Femur (tissue), 1 donor: ENCODE measurements at places on chromosomes 3 and 15.

- DNase-seq: peak; percentile 24
These were observed 525.1 kb upstream of the GOLIM4 start for GRCh38 chr3:168620854-168621253.

- no peak for DNase-seq
These were observed 4.9 kb downstream of the HIGD1A start for GRCh38 chr3:42799376-42799775.

GRCh38 chr15:78272776-78273175, 8.4 kb downstream of the DNAJA4 start:
- no peak for DNase-seq

DNA sequence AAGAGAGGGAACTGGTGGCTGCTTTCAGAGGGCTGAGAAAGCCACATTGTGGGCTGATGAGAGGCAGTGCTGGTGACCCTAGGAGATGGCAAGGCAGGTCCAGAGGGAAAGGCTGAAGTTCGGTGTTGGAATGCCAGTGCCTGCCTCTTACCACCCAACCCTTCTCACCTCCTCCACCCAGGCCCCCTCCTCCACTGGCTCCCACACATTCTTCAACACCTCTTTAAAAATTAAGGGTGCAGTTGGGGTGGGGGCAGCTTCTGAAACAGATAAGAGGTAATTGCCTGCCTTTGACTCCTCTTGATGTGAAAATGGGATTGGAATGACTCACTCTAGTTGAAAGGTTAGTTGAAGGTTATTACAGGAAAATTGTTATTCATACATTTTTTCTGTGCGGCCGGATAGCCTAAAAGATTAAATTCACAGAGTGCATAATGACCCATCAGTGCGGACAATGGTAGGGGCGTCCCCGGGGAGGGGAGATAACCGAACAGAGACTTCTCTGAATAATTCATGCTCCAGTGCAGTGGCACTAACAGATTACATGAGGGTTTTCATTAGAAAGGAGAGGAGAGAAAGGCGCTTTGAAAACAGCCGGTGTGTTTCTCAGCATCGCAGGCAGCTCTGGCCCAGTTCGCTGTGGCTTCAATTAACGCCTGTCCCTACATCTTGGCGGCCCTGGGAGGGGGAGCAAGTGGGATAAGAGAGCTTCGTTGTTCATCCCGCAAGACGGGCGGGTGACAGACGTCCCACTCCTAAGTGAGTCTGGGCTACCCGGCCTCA, 212.4 kb downstream of the TLE3 start:
- DNase-seq: no peak

GRCh38 chr3:126758026-126758425, 54.0 kb downstream of the CHCHD6 start:
- DNase-seq: no peak

DNA sequence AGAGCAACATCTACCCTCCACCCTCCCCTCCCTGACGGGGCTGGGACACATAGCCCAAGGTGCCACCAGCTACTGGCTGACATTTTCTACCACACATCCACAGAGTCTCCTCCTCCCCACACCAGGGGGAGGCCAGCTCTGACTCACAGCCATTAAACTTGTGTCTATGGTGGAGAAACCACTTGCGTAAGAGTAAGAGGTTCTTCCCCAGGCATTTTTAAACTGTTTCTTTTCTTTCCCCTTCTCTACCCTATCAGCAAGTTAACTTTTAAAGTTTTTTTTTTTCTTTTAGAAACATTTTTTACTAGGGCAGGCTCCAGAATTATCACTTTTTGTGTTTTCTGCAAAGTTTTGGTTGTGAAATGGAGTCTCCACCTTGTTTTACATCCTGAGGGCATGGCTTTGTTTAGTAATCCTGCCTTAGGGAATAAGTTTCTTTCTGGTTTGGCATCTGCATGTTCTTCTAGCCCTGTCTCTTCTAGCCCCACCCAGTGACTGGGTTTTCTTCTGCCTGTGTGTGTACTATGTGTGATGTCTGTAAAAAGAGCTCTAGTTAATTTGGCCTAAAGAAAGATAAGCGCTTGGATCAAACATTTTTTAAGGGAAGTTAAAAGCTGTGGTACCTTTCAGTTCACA, 148.8 kb upstream of the GADL1 start:
- no peak for DNase-seq

GRCh38 chr3:75192146-75192616, 471.9 kb upstream of the FRG2C start:
- peak; percentile 59 for DNase-seq

DNA sequence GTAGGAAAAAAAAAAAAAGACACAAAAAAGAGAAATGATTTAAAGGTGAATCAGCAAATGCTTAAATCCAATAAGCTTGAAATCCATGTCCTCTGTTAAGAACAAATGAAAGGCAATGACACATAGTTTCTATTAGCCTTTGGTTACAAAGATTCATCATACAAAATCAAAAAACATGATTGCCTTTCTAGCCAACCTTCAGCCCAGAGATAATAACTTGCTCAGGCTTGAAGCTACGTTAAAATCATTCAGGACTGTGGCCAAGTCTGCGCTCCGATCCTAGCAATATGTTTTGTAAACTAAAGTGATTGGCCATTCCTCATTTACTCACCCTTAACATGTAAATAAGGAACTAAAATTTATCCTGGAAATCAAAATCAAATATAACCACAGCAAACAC, 556.7 kb downstream of the FGF12 start:
- no peak for DNase-seq

DNA sequence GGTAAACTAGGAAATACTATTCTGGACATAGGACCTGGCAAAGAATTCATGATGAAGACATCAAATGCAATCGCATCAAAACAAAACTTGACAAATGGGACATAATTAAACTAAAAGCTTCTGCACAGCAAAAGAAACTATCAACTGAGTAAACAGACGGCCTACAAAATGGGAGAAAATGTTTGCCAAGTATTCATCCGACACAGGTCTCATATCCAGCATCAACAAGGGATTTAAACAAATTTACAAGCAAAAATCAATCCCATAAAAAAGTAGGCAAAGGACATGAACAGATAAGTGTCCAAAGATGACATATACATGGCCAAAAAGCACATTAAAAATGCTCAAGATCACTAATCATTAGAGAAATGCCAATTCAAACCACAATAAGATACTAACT, 1088.9 kb downstream of the NAALADL2 start:
- no peak for DNase-seq

DNA sequence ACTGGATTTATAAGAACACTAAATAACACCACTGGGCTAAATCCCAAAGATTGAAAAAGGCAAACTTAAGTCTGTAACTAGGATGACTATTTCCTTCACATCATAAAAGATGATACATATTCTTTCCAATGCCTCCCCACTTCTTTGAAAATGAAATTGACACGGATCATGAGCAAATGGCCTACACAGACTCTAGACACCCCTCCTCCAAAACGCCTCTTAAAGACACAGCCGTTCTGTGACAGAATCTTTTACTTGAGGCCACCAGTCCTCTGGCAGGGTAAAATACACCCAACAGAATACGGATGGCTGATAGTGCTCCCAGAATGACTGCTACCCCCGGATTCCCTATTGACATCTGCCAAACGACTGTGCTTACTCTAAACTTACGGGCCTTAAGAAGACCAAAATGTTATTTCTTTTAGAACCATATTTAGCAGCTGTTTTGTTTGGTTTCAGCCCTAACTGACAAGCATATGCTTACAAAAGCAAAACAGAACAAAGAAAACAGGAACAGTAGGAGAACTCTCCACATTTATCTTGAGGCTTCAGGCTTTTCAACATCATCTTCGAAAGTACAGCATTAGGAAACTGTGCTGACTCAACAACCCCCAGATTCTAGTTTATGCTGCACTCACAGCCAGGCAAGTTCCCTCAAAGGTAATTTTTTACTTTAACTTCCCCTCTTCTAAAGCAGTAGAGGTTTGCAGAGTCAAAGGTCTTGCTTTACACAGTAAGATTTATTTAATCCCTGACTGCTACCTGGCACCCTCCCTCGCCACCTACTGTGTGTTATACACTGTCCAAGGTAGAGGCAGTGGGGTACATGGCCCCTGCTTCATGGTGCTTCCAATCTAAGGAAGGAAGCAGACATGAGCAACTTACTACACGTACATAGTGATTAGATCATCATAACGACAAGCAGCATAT, 84.3 kb downstream of the TNIK start:
- DNase-seq: no peak

- no peak for DNase-seq
These were observed 34.3 kb upstream of the VIPR1 start for GRCh38 chr3:42468111-42468510.

GRCh38 chr3:152870027-152870426, 35.1 kb downstream of the P2RY1 start:
- no peak for DNase-seq

GRCh38 chr3:195059471-195060216, 211.3 kb downstream of the XXYLT1 start:
- DNase-seq: no peak

- no peak for DNase-seq
These were observed 1.3 kb downstream of the XIRP1 start for GRCh38 chr3:39191111-39191510.

- DNase-seq: no peak
These were observed 336.1 kb downstream of the ARRDC4 start for GRCh38 chr15:98296653-98297052.

- no peak for DNase-seq
These were observed 1.2 kb downstream of the BLOC1S6 start for GRCh38 chr15:45588219-45588875.

GRCh38 chr3:71207632-71208031, 375.9 kb downstream of the FOXP1 start:
- no peak for DNase-seq

GRCh38 chr3:118055381-118055780, 979.3 kb downstream of the IGSF11 start:
- DNase-seq: no peak

- no peak for DNase-seq
These were observed 177.3 kb downstream of the OTOL1 start for GRCh38 chr3:161673866-161674265.

DNA sequence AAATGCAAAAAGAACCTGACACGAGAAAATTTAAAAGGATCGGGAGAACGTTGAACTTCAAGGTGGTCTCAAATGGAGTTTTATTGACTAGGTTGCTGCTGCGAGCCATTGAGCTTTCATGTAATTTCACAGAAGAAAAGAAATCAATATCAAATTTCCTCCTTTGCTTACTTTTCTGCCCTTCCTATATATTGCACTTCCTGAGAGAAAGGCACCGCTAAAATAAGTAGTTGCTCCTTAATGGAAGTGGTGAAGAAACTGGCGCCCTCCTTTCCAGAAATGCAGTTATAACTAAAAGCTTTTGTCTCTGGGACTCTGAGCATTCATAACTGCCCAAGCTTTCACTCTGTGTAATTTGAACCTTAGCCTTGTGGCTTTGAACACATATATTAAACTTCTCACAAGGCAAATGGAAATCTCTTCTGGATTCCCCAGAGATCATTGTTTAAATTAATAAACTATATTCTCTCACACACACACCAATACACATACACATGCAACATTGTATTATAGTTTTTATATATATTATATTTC, 13.4 kb downstream of the EID1 start:
- DNase-seq: no peak

DNA sequence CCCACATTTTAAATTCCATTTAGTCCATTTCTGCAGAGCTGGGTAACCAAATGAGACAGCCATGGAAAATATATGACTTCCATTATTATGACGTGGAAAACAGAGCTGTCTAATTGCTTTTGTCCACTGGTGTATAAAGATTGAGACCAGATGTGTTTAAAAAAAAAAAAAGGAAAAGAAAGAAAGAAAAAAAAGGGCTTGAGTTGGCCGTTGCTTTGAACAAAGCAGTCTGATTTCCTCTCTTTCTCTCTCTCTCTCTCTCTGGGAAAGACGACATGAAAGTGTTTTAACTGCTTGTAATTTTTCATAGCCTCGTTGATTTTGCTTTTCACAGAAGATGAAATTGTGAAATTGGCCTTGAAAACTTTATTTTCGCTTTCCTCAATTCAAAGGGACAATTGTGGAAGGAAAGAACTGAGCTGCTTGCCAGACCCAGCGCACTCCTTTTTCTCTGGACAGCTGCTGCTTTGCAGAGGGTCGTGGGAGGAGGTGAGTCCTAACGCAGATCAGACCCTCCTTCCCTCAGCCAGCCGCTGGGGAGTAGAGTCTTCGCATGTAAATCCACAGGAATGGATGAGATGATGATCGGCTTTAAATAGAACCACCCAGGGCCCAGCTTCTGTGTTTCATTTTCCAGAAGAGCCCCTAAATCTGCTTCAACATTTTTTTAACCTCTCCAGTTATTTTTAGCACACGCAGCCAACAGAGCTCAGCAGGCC, 42.8 kb upstream of the UBE2E1 start:
- peak; percentile 78 for DNase-seq

GRCh38 chr15:83472151-83472550, 25.0 kb downstream of the SH3GL3 start:
- no peak for DNase-seq

GRCh38 chr15:84987949-84988624, 6.4 kb downstream of the PDE8A start:
- no peak for DNase-seq

DNA sequence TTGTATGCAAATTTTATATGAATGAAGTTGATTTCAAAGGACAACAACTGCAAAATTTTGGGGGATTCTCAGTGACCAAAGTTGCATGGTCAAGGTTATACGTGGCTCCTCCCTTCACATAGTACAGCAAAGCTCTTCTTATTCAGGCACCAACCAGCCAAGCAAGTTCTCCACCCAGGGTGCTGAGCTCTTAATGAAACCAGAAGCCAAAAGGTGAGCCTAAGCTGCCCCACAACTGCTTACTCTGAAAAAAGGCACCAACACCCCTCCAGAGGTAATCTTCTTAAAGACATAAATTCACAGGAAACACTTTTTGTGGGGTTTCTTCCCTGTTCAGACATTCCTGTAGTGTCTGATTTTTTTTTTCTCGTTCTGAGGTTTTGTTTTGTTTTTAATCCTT, 106.1 kb upstream of the GMNC start:
- DNase-seq: no peak

DNA sequence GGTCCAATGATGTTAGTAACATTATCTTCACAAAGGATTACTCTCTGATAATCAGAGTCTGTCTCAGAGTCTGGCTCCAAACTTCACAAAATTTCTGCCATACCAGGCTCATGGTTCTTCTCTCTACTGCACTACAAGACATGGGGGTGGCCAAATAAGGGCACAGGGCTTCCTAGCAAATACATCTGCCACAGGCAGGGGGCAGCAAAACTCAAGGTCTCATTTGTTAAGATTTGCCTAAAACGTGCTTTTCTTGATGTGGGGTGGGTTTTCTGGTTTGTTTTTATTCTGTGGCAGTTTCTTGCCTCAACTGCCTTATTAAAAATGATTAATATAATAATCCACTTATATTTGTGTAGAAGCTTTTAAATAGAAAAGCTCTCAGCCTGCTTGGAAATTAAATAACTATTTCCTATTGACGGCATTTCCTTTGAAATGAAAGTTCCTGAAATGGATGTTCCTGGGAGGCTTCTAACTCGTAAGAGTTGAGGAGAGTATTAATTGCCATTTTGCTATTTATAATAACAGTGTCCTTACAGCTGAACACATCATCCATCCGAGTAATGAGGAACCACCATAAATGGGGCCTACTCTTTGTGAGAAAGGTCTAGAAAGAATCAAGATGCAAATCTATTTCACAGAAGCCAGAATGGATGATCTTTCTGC, 53.8 kb downstream of the SST start:
- no peak for DNase-seq
